ENCODE measurements at places on chromosomes 3 and 15.
A peak's percentile ranks its signal among the peaks of the same experiment; 100 is the strongest.

- no peak for DNase-seq
Measured at GRCh38 chr3:141401573-141402475, 33.5 kb downstream of the ZBTB38 start.

DNA sequence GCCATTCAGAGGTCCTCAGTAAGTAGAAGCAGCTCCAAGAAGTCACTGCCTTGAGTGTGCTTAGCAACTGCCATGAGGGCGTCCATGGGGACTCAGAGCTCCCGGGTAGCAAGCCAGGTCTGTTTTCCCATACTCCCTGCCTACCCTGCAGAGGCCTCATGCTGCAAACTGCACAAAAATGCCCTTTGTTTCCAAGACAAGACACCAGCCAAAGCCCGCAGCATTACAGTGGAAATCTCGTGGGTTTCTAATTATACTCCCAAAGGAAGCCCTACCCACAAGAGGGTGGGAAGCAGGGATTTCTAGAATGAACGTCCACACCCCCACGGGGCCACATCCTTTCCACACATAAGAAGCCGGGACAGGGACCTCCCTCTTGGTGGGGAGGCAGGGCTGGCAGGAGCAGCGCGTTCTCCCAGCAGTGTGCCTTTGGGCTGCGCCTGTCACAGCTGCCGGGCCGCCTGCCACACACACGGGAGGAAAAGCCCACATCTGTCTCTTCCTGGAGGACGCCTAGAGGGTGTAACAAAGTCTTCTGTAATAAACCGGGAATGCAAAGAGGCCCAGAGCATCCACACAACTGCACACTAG, 31.1 kb downstream of the FAM174B start:
- DNase-seq: no peak

- no peak for DNase-seq
Measured at GRCh38 chr3:9204253-9204992, 45.0 kb downstream of the SRGAP3 start.

DNA sequence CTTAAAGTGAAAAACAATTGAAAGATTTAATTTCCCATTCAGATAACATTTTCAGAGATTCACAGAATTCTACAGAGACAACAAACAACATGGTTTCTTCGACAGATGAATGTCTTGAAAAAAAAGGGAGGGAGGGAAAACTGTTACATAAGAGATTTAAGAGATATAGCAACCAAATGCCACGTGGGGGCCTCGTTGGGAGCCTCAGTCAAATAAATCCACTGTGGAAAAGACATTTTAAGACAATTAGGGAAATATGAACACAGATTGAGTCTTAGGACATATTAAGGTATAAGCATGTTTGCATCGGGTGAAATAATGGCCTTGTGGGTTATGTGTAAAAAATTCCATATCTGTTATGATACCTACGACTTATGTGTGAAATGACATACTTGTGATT, 5.0 kb upstream of the PRRT3 start:
- DNase-seq: no peak

GRCh38 chr3:120670576-120670975, 11.5 kb downstream of the HGD start:
- DNase-seq: no peak

DNA sequence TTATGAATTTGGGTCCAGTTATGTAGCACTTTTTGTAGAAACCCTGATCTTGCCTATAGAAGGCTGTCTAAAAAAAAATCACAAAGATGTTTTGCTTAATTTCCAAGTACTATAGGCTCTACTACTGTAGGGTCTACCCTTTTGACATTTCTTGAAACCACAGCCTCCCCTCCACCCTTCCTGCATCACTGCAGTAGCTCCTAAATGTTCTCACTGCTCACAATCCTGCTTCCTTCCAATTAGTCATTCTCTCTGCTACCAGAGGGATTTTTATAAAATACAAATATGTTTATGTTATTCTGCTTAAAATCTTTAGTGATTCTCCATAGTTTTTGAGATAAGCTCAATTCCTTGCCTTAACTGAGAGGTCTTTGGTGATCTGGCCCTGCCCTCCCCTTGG, 114.0 kb downstream of the CYP19A1 start:
- no peak for DNase-seq

- peak; percentile 58 for DNase-seq
Measured at GRCh38 chr3:45547764-45548680, 46.5 kb upstream of the LIMD1 start.

- no peak for DNase-seq
Measured at GRCh38 chr3:132083583-132084279, 48.9 kb upstream of the CPNE4 start.

- no peak for DNase-seq
Measured at GRCh38 chr3:111744611-111745010, 114.5 kb upstream of the PHLDB2 start.

DNA sequence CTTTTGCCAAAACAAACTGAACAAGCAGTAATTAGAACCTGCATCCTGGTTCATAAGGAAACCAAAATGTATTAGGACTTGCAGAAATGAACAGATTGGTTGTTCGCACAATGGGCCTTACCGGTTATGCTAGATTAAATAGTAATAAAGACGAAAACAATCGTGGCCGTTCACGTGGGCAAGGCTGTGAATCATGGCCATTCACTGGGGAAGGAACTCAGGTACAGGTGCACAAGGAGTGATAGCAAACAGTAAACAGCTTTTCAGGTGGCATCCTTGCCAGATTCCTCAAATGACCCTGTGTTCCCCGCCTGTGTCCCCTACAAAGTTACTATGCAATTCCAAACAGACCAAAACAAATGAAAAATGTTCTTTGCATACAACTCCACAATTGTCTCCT, 8.2 kb downstream of the LRIG1 start:
- DNase-seq: no peak

DNA sequence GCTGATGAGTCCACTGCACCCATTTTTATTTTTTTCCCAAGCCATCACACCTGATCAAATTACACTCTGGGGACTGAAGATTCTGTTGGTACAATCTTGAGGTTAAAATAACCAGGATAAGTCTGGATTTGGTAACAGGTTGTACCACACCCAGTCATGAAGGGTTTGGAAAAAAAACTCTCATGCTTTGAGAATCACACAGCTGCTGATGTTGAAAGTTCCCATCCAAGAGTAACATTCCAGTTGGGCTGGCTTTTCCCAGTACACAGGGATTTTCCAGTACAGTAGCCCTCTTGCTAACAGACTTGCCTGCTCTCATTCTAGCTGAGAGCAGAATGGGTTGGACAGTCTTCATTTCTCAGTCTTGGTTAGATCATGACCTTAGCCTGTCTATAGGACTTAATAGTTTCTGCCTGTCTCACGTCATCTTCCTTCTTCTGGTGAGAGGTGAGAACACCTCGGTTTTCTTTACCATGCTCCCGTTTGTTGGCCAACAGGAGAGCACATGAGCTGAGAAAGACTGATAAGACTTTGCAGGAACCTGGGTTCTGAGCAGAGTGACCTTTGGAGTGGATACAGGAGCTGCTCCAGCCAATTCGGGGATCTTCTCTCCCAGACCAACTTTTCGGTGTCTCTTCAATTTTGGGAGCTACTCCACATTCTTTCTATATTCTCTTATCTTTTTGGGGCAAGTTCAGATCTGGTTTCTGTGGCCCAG, 300.1 kb upstream of the LYSMD4 start:
- no peak for DNase-seq

DNA sequence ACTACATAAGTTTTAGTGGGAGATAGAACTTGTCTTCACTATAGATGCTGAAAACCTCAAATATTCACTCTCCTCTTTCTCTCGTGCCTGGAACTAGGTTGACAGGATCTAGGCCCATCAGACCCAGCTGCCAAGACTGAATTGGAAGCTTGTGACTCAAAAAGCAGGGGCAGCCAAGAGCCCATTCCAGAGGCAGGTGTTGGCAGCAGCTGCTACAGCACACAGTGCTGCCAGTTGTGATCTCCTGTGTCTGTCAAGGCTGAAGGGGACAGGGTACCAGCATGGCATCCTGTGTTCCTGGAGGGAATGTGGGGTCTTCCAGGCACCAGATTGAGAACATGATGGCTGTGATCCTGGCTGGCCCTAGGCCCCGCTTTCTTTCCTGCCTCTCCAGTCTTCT, 92.5 kb upstream of the MB21D2 start:
- no peak for DNase-seq

- DNase-seq: no peak
Measured at GRCh38 chr3:197595470-197596185, 39.9 kb upstream of the BDH1 start.

DNA sequence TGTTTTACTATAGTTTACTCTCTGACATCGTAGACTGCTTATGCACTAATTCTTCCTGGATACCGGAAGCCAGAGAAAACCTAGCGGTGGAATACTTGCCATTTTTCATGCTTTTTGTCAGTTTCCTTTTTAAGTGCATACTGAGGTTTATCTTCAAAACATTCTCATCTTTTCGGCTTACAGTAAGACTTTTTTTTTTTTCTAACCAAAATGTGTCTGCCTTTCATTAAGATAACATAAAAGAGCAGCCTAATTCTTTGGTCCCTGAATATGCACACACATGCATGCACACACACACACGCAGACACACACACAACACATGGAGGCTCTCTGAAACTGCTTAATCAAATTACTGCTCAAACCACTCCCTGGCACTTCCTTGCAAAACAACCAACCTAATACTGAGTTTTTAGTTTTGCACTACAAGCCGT, 1.3 kb downstream of the ZNF445 start:
- DNase-seq: peak; percentile 5

DNA sequence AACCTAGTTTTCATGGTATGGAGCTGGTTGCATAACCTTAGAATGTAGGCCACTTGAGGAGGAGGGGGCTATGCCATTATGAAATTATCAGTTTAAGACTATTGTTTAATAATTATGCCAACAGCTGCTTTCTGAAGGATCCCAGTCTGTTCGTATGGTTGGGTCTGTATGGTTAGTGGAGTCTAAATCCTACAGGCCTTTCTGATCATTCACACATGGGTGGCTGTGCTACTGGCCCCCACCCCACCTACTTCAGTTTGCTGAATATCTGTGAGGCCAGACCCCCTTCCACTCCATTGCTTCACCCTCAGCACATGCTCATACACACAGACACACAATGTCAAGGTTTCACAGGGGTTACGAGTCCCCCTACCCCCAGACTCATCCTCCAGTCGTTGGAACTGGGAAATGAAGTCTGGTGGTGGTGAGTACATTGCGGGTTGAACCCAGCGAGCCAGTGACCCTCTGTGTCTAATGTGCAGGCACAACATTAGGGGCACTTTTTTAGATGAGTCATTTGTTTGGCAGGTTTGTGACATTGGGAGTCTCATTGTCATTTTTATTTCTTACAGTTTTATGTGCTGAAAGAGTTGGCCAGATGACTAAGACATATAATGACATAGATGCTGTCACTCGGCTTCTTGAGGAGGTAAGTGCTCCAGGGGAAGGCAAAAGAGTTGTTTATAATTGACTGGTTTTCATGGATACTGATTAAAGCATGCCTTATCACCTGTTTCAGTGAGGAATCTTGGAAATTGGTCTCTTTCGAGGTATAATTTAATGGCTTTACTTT, 85.3 kb downstream of the TRAK1 start:
- DNase-seq: no peak

DNA sequence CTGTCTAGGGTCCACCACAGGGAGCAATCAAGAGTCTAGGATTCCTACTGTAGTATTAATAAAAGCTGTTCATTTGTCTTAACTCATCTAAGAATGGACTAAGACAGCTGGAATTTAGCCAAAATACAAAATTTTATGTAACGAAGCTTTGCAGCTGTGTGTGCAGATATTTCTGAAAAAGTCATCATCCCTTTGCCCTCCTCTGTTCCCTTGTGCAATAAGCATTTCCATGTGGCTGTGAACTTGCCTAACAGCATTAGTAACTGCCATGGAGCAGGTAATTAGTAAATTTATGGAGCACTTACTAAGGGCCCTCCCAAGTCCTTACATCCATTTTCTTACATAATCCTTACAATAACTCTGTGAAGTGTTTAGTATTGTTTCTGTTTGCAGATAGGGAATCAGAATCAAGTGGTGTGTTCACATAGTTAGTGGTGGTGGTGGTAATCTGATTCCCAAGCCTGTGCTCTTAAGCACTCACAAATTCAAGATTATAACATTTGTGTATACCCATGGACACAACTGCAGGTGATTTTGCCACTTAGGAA, 114.5 kb downstream of the RARB start:
- DNase-seq: no peak

DNA sequence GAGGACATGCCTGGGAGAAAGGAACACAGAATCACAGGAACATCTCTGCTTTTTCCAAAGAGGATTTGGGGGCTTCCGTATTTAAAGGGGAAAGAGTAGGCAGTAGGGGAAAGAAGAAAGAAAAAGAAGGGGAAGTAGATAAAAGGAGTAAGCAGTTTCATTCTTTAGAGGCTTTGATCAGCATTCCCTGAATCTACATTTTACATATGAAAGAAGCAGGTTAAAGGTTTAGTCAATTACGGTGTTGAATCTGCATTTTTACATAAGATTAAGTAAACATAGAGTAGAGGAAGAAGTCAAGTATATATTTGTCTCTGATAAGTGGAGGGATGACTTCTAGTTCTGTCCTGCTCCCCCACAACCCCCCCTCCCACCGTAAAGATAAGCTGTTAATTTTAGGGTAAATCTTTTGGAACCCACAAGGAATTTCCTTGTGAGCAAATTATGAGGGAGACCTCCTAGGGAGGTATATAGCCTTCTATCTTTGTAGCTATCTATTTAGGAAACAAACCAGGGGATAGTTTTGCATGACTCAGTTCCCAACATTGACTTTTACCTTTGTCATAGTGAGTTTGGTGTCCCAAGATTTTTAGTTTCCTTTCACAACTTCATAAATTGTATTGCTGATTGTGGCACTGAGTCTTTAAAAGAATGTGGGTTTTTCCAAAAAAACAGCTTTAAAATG, 8.7 kb upstream of the P2RY12 start:
- peak; percentile 74 for DNase-seq

DNA sequence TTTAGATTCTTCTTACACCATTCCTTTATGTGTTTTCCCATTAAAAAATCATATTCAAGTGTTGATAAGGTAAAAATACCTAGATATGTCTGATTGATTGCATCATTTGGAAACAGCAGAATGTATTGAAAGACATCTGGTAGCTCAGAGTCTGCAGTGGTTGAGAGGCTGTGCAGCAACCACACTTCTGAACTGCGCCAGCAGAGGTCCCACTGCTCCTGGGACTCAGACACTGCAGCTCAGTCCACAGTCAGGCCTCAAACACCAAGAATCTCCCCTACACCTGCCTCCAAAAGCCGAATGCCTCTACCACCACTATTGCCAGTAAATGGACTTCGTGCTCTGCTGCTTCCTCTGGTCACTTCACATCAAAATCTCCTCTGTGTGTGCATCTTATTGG, 176.9 kb upstream of the LMCD1 start:
- DNase-seq: no peak

GRCh38 chr3:42375121-42375800, 35.1 kb downstream of the LYZL4 start:
- DNase-seq: no peak

DNA sequence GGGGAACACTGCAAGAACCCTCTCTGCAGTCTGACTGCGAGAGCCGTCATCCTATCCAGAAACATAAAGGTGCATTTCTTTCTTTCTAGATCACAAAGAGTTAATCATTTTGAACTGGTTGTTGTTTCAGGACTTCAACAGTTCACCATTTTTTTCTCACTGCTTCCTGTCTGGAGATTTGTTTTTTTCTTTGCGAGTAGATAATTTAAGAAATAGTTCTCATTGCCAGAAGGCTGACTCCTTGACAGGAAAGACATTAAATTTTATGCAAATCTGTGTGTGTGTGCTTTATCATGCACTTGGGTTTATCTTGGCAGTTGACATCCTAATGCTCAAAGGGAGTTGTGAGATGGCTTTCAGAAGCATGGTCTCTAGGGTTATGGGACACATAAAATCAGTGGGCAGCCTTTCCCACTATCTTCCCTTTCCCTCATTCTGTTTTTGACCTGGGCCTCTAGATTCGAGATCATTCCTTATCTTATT, 123.5 kb upstream of the TBL1XR1 start:
- DNase-seq: no peak

GRCh38 chr3:152511904-152512303, 243.2 kb downstream of the MBNL1 start:
- DNase-seq: no peak

Data from SJSA1 (cell line).